ENCODE measurements at places on chromosomes 5 and 9.
A peak's percentile ranks its signal among the peaks of the same experiment; 100 is the strongest.

DNA sequence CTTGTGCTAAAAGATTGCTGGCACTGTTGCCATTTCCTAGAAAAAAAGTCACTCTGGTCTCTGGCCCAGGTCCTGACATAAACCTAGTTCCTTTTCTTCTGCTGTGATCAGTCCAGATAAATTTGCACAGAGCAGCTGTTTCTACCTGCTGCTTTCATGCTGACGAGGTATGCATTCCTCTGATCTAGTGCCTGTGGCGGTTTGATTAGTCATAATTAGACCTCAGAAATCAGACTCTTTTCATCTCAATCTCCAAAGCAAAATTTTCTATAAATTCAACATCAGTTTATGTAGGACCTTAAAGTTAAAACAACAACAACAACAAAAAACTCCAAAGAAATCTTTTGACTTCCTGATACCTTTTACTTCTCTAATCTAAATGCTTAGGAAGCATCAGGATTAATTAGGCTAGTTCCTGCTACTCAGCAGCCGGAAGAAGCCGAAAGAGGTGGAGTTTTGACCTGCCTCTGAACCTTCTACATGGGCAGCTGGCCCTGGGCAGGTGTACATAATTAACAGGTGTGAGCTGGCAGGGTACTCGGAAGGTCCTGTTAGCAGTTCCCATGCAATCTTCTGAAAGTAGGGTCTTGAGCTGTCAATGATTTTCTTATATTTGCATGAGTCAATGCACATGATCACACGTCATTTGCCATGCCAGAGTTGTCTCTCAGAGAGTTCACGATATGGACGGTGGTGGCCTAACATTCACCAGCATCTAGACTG, 83.3 kb upstream of the CCDC112 start:
- peak; percentile 26 for DNase-seq

GRCh38 chr5:67617051-67617450, 420.5 kb upstream of the CD180 start:
- DNase-seq = no peak

GRCh38 chr5:89309268-89309667, 426.3 kb upstream of the MEF2C start:
- DNase-seq = no peak

DNA sequence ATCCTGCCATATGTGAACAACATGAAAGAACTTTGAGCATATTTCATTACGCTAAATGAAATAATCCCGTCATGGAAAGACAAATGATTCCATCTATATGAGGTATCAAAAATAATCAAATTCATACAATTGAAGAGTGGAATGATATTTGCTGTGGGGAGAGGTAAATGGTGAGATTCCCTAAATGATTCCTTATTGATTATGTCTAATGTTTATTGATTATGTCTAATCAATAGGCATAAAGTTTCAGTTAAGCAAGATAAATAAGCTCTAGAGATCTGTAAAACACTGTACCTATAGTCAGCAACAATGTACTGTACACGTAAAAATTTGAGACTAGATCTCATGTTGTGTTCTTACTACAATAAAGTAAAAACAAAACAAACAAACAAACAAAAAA, 85.4 kb upstream of the MEGF10 start:
- no peak for DNase-seq

- DNase-seq = no peak
Observed at GRCh38 chr5:61981886-61982285, 324.1 kb upstream of the KIF2A start.

GRCh38 chr5:44927115-44927733, 118.5 kb downstream of the MRPS30 start:
- no peak for DNase-seq

- no peak for DNase-seq
Observed at GRCh38 chr9:119126040-119126439, 243.2 kb downstream of the BRINP1 start.

DNA sequence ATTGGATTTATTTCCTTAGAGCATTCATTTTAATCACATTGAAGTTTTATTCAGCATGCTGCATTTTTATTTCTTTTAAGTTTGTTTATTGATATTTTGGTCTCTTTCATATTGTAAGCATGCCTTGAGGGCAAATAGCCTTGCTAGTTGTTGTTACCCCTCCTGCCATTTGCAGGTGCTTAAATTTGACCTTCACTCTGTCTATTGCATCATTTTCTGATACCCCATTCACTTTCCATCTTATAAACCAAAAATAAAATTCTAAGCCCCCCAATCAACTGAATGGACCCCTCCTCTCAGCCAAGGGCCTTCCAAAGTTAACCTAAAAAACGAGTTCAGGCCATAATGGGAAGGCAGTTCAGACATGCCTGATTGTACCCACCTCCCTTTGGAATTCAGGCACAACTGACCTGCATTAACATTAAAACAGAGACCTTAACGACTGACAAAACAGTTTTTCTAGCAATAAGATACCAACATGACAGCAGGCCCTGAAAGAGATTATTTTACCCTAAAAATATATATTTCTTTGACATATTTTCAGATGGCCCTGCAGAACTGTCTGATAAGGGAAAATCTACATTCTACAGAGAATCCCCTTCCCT, 32.1 kb downstream of the TARS1 start:
- no peak for DNase-seq

DNA sequence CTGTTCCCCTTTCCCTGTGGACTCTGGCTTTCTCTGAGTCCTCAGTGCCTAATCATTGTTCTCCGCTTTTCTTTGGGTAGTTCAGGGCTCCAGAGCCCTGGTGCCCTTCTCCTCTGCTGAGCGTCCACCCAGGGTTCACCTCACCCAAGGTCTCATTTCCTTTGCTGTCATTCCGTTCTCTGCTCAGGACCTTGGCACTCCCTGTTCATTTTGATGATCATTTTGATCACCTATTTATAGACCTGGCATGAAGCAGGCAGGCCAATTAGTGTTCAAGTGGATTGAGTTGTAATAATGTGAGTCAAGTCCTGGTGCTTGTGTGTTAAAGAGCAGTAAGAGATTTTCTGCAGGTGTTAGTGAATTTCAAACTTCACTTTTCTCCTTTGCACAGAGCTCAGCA, 3.6 kb downstream of the TRIO start:
- no peak for DNase-seq

- DNase-seq = peak; percentile 39
Observed at GRCh38 chr9:94586814-94587213, 6.8 kb downstream of the FBP2 start.

DNA sequence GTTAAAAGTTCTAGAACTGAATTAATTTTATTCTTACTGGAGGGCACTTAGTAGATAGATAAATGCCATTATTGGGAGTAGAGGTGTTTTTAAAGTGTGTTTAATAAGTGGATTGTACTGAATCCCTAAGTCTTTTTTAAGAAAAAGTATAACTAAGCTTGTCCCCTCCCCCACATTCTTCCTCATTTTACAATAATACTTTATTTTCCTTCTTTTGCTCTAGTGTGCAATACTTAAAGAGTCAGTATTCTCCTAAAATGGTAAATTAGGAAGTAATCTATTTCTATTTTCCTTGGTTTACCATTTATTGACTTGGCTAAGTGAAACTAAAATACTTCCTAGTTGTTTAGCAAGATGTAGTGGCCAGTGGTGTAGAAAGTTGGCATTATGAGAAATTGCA, 11.6 kb downstream of the UBLCP1 start:
- no peak for DNase-seq

DNA sequence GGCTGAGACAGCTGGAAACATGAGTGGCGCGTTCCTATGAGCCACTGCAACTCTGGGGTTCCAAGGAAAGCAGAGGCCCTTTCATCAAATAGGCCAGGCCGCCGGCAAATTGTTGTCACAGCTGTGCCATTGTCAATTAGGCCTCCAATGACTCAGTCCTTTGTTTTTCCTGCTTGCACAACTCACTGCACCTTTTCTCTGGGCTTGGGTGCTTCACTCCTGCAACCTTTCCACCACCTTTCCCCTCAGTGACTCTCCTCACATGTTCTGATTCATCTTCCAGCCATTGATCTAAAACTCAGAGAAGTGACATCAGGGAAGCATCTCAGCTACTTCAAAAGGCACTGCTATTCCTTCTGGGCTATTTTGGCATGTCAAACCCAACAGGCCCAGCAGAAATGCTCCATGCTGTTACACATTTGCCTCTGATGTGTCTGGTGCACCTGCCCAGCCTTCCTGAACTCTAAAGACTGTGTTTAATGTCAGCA, 653.7 kb downstream of the NR2F1-AS1 start:
- no peak for DNase-seq

- DNase-seq = no peak
Observed at GRCh38 chr5:138110266-138110963, 26.6 kb downstream of the WNT8A start.

GRCh38 chr5:31722111-31722510, 83.2 kb downstream of the PDZD2 start:
- no peak for DNase-seq

GRCh38 chr9:100211476-100211875, 112.4 kb downstream of the INVS start:
- no peak for DNase-seq

DNA sequence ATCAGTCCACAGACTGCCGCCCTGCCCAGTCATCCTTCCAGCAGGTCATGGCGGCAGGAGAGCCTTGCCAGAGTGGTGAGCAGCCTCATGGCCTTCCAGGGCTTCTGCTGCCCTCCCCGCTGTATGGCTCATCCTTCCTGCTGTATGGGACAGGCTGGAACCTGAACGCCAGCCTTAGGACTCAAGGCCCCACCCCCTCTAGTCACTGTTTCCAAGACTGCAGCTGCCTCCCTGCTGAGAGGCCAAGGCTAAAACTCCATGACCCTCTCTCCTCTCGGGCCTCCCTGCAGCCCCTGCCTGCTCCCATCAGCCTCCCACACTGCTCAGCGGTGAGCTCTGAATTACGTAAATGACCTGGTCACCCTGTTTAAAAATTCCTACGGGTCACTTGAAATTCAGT, 227.5 kb downstream of the AGTPBP1 start:
- DNase-seq = peak; percentile 70

- peak; percentile 39 for DNase-seq
Observed at GRCh38 chr5:57366744-57367143, 115.9 kb downstream of the ACTBL2 start.

DNA sequence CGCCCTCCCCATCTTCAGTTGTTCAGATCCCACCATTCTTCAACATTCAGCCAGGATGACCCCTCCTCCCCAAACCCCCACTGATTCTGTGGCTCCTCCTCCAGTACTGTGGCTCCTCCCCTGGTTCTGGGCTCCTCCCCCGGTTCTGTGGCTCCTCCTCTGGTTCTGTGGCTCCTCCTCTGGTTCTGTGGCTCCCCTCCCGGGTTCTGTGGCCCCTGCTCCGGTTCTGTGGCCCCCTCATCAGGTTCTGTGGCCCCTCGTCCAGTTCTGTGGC, 32.8 kb downstream of the C5orf15 start:
- DNase-seq = no peak

DNA sequence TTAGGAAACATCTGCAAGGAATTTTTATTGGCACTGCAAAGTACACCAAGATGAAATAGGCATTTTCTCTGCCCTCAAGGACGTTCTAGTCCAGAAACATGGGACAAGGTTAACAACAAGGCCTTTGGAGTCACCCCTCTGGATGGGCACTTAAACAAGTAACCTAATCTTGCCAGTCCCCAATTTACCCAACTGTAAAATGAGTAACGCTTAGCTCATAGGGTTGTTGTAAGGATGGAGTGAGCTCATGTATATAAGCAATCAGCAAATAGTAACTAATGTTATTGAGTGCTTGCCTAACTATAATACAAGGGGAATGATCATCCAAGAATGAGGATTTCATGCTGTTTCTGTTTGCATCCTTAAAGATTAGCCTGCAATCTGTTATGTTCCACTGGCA, 189.3 kb downstream of the PAPPA start:
- no peak for DNase-seq

DNA sequence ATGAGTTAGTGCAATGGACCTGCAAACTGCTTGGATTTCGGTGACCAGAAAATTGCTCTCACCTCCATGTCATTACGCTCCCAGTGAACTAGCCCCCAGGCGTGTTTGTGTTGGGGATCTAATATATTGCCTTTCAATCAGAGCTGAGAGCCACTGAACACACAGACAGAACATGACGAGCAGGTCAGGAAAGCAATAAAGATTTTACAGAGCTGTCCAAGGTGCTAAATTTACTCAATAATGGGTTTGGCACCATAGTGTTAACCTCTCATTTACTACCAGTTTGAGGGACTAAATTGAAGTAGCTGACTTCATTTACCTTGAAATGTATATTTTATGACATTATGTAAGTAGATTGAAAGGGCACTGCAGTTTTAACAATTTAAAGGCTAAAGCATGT, 383.0 kb downstream of the EBF1 start:
- DNase-seq = peak; percentile 11

DNA sequence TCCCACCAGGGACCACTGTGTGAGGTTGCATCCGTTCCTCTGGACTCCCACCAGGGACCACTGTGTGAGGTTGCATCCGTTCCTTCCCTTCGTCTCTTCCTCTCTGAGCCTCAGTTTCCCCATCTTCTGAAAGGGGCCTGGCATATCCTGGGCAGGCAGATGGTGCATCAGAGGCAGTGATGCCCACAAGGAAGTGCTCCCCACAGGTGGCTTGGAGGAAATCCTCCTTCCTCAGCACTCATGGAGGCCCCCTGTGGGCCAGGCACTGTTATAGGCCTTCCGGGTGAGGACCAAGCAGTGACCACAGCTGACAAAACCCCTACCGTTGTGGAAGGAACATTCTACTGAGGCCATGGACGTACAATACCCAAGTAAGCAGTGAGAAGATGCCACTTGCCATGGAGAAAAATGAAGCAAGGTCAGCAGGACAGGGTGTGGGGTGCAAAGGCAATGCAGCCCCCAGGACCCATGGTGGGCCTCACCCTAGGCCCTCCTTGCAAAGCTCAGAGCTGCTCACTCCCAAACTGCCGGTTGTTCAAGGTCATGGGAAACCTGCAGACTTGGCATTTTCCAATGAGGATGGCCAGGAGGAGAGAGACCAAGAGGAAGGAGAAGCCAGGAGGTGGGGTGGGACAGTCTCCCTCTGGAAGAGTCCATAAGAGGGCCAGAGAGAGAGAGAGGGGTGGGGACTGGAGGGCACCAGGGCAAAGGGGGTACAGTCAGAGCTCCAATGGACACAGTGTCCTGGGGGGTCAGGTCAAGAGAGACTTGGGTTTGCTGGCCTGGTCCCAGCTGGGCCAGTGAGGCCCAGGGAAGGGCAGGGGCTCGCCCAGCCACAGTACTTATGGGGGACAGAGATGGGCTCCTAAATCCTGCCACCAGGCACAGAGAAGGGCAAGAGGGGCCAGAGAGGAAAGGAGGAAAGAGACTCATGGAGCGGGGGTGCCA, 51.1 kb downstream of the C9orf50 start:
- DNase-seq = peak; percentile 63

DNA sequence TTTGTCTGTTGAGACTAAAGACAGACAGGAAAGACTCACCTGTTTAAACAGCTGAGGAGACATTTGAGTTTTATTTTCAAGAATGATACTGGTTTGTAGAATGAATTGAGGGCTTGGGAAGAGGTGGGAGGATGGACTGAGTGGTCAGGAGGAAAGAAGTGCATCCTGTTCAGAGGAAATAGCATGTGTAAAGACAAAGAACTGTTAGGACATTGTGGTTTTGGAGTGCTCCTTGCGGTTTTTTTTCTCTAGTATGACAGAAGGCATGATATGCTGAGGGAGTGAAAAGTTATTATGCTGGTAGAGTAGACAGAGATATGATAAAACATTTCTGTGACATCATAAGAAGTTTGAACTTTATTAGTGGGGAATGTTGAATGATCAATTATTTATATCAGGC, 270.7 kb upstream of the ELAVL2 start:
- DNase-seq = no peak
